Activated T-cell treated with anti-CD3 and anti-CD28 coated beads, Interleukin-2, amount 50 U/mL, for 72 hours (primary cell): ENCODE measurements at places on chromosomes 6 and 20. TPM values are rescaled to one million over a fixed set of nuclear protein-coding genes. Genes with fewer than 3 reads are reported as not detected.
A peak's percentile ranks its signal among the peaks of the same experiment; 100 is the strongest.

Gene TCP11
- not detected for total RNA-seq

Gene MLN
- not detected for total RNA-seq

Gene SNAP91
- total RNA-seq = not detected

Gene LINC00237
- total RNA-seq = 0.49 TPM

Gene ULBP3
- total RNA-seq = 1.1 TPM

Gene CCR6
- total RNA-seq = 7.8 TPM

Gene OXT
- total RNA-seq = 1.2 TPM

Gene EPHA7
- total RNA-seq = not detected

GRCh38 chr6:129104131-129104530, 221.2 kb downstream of the LAMA2 start:
- DNase-seq = no peak

DNA sequence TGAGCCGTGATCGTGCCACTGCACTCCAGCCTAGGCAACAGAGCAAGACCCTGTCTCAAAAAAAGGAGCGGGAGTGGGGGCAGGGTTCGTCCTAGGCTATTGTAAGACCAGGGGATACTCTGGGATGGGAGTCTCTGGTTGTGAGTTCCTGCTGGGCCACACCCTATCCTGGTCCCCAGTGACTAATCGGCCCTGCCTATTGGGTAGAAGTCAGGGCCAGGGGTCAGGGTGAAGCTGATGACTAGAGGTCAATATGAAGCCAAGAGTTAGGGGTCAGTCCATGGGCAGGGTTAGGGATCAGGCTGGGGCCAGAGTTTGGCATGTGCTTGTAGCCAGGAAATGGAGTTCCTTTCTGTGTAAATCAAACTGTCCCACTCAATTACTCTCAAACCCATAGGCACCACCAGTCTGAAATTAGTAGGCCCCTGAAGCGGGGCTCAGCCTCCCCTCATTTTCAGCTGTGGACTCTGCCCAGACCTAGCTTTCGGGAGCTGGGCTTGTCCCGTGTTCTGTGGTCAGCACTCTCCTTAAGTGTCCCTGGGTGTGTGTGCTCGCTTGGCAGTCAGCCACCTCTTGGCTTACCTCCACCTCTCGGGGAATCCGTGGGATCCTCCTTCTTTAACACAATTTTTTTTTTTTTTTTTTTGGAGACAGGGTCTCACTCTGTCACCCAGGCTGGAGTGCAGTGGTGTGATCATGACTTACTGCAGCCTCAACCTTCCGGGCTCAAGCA, 1.8 kb downstream of the HSPA12B start:
- DNase-seq = no peak

- DNase-seq = no peak
Measured at GRCh38 chr6:161359618-161359945, 85.7 kb upstream of the AGPAT4 start.

DNA sequence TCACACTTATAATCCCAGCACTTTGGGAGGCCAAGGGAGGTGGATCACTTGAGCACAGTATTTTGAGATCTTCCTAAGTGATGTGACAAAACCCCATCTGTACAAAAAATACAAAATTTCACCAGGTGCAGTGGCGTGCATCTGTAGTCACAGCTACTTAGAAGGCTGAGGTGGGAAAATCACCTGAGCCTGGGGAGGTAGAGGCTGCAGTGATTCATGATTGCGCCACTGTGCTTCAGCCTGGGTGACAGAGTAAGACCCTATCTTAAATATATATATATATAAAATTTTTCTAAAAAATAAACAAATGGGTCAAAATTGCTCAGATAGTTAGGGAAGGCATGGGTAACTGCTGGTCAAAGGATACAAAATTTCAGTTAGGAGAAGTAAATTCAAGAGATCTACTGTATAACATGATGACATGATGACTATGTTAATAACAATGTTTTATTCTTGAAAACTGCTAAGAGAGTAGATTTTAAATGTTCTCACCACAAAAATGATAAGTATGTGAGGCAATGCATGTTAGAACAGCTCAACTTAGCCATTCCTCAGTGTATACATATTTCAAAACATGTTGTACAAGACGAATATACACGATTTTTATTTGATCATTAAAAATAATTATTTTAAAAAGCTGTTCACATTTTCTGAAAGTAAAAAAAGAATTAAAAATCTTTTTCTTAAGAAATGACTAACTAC, 24.4 kb downstream of the TBC1D32 start:
- no peak for DNase-seq

DNA sequence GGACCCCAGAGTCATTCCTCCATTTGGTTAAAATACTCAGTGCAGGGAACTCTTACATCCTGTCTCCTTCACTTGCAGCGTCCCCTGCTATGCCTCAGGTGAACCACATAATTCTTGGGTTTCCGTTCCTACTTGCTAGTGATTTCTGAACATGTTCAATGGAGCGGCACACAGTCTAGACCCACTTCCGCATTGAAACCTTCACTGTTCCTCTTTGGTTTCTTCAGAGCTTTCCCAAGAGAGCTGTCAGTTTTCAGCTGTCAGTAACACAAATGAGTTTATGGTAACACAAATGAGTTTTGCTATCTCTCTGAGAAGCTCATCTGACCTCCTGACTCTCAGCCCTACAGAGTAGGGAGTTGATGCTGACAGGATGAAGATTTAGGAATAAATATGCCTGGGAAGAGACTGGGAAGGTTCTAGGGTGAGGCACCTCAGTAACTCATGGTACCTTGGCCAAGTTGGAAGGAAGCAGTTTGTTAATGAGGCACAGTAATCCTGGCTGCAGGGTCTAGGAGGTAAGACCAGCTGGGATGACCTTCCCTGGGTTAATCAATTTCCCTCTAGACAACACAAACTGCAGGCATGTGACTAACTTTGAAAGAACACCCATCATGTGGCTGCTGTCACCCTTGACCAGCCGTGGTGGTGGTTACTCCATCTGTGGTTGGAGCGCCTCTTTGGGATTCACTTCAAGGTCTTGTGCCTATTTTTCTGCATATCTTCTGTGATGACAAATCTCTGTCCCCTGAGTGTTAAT, 5.4 kb downstream of the SYS1 start:
- no peak for DNase-seq

GRCh38 chr6:149900620-149901443, 2.9 kb upstream of the RAET1E start:
- DNase-seq = no peak

DNA sequence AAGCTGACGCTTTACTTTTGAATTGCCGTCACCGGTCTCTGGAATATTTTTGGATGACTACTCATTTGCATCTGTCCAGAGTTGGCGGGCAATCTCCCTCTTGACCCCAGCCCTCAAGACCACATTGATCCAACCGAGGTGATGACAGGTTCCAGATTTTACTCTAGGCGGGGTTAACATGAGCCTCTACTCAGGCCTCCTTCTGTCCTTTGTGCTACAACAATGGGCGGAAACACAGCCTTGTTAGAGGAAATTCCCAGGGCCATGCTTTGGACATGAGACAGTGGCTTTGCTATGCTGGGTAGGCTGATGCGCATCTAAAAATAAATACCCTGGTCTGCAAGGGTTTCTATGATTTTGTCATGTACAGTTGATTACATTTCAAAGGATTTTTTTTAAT, 27.0 kb upstream of the ADGRF5 start:
- no peak for DNase-seq

- no peak for DNase-seq
Measured at GRCh38 chr6:163417595-163417994, 3.1 kb downstream of the QKI start.

GRCh38 chr20:59832406-59833363, 100.8 kb downstream of the SYCP2 start:
- no peak for DNase-seq

- DNase-seq = no peak
Measured at GRCh38 chr6:5086294-5086890, 1.3 kb downstream of the PPP1R3G start.

DNA sequence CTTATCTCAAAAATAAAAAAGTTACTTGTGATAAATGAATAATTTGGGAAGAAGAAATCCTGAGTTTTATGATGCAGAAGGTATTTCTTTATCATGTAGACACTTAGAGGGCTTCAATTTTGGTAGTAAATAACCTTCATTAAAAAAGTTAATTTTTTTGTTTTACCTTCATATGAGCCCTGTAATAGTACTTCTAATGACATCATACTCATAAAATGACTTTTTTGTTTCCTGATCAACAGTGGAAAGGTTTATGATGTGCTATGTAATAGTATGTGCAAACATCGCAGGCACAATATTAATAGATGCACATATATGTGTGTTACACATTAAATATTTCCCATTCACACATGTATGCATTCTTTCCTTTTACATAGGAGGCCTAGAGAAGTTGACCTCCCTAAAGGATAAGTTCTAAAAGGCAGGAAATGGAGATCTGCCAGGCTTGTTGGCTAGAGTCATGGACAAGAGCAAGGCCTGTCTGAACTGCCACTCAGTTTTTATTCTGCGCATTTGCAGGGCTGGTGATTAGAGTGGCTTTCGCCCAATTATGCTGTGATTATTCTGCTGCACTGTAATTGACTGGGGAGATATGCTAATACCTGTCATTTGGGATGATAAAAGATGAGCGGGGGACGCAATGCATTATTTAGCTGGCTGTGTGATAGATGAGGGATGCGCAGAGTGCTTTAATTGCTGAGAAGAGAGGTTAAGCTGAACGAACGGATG, 272.6 kb downstream of the TMEM242 start:
- no peak for DNase-seq

DNA sequence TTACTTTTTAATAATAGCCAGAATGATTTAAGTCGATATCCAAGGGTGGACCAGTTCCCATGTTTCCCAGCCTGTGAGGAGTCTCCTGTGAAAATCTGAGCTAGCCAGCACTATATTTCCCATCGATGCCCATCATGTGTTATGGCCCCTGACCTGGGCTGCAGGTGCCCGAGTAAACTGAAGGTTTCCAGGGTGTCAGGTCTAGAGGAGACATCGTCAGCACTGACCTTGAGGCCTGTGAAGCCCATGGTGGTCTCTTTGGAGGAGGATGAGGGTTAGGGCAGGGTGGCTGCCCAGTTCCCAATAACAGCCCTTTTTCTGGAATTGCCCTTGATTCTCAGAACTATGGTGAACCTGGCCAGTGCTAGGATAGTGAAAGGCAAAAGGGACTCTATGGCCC, 63.0 kb upstream of the TOP1 start:
- no peak for DNase-seq

DNA sequence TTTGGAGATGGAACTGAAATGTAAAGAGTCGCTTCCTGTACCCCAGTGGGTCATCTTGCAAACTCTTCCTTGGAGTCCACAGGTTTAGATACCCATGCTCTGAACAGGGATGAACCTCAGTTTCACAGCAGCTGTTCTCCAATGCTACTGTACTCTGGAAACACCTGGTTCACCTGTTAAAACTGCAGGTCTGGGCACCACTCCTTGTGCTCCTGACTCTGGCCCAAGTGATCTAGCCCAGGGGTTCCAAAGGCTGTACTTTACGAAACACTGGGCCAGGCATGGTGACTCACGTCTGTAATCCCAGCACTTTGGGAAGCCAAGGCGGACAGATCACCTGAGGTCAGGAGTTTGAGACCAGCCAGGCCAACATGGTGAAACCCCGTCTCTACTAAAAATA, 102.1 kb downstream of the ATP9A start:
- no peak for DNase-seq

GRCh38 chr6:16802071-16802470, 40.8 kb upstream of the ATXN1 start:
- no peak for DNase-seq

GRCh38 chr6:117448732-117449485, 23.2 kb upstream of the ROS1 start:
- no peak for DNase-seq

GRCh38 chr20:1881240-1881835, 13.9 kb upstream of the SIRPA start:
- no peak for DNase-seq

DNA sequence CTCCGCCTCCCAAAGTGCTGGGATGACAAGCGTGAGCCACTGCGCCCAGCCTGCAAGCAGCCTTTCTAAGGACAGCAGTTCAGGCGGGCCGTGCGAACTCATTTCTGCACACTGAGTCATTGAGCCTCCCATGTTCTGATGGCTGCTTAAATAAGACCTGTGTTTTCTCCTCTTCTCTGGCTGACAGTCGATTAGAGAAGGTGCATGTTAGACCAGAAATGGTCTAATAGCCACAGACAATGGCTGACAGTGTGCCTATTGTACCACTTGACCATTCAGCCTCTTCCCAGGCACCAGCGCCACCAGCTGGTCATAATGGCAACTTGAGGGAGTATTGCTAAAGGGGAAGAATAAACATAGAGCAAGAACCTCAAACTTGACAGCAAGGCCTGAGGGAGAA, 6.2 kb downstream of the CST11 start:
- DNase-seq = peak; percentile 50

- DNase-seq = no peak
Measured at GRCh38 chr6:128569732-128570679, 49.6 kb upstream of the PTPRK start.

DNA sequence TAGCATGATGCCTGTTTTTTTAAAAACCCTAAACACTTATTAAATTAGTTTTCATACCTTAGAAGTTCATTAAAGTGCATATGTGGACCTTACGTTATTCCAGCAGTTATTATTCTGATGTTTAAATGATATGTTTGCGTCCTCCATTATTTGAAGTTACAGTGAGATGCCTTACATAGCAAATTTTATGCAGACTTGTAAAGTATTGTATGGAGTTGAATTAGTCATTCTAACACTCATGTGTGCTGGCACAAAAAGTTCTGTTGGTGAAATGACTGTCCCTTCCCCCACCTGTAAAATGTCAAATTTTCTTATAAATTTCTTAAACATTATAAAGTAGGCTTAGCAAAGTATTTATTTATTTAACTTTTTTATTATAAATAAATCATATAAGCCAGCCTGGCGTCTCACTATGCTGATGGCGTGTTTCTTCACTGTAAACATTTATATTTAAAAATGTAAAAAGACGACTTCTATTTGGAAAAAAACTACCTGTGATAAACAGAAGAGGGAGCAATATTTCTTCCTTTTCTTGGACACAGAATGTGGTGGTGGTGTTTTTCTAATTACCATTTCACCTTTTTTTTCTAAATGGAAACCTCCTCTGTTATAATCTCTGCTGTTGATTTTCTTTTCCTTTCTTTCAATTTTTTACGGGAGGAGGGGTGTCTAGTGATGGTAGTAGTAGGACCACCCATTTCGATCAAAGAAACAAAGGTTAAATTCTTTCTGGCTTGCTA, 155.4 kb downstream of the RFPL4B start:
- DNase-seq = no peak

- peak; percentile 39 for DNase-seq
Measured at GRCh38 chr6:166998256-166999144, 697 bp upstream of the CEP43 start.

- no peak for DNase-seq
Measured at GRCh38 chr6:132612449-132613108, 11.5 kb downstream of the TAAR2 start.
